Pancreas (tissue), 10 donors: ENCODE measurements at places on chromosomes 4 and X.

DNA sequence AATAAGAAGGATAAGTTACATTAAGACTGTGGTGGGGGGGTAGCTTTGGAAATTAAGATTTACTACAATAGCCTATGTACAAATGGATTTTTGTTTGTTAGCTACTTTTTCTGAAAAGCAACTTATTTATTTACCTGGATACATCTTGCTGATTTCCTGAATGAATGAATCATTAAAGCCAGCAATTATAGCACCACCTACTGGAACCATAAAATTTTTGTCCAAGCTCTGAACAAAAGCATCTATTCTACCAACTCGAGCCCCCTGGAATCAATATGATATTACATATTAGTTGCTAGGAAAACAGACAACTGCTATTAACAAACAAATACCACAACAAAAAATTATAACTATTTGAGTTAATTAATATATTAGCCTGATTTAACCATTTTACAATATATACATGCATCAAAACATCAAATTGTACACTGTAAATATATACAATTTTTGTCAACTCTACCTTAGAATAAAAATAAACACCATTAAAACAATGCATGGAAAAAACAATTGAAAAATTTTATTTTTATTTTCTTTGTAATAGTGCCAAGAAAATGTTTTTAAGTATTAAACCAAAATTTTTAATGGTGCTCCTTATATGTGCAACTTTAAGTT lies 15.3 kb downstream of the SEPSECS start:
- DNase-seq, result no peak

DNA sequence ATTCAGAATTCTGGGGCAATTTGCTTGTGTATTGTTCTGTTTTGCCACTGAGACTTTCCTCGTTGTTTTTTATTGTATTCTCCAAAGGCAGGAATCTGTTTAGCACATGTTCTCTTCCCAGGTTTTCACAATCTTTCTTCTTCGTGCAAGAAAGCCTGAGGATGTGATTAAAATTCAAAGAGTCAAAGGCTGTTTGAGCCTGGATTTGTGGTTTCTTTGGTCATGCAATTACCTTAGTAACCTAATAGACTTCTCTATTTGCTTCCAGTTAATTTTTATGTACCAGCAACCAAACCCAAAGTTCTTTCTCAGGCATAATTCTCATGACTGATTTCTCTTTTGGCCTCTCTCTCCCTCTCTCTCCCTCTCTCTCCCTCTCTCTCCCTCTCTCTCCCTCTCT lies 1420.1 kb upstream of the TENM3 start:
- no peak for DNase-seq

- DNase-seq, result no peak
These were observed 523.2 kb upstream of the IGFBP7 start for GRCh38 chr4:57633212-57633859.

GRCh38 chr4:55575513-55575912 lies 16.5 kb downstream of the PDCL2 start:
- DNase-seq, result no peak
